ENCODE measurements at places on chromosomes 12 and 14. TPM values are rescaled to one million over a fixed set of nuclear protein-coding genes. Genes with fewer than 3 reads are reported as not detected.

Gene KRT7
- 3.8 TPM for total RNA-seq

Gene MAP3K9
- 0.27 TPM for total RNA-seq

Gene RD3L
- total RNA-seq: not detected

Gene CFAP251
- total RNA-seq: 1.1 TPM

Gene MMP17
- 3.8 TPM for total RNA-seq

Gene TAS2R13
- 1.3 TPM for total RNA-seq

Gene NUP37
- total RNA-seq: 15.1 TPM

Gene SERPINA5
- total RNA-seq: not detected

Gene VRTN
- total RNA-seq: under 0.01 TPM

Gene GDF3
- not detected for total RNA-seq

Gene METTL1
- 8.6 TPM for total RNA-seq

Gene SERPINA10
- not detected for total RNA-seq

Gene SCN8A
- 0.54 TPM for total RNA-seq

Gene IQSEC3
- total RNA-seq: 3.8 TPM

Gene ANKS1B
- total RNA-seq: not detected

Gene CTSG
- total RNA-seq: 7.5 TPM

Gene PPP2R5E
- 6.7 TPM for total RNA-seq

Gene TOMM20L
- total RNA-seq: 0.27 TPM

Gene KRT3
- total RNA-seq: not detected

Gene BAZ2A
- 92.1 TPM for total RNA-seq

Gene TRHDE
- total RNA-seq: under 0.01 TPM

Gene ACOT6
- total RNA-seq: not detected

Gene REP15
- total RNA-seq: 0.54 TPM

Gene E2F7
- total RNA-seq: 0.27 TPM

Gene SOX5
- total RNA-seq: 0.27 TPM

Gene TSFM
- total RNA-seq: 15.6 TPM

Gene MRPS35
- 18.9 TPM for total RNA-seq

Gene CAPZA3
- total RNA-seq: not detected

Gene EFS
- under 0.01 TPM for total RNA-seq

Gene LRTM2
- under 0.01 TPM for total RNA-seq

Gene DBX2
- not detected for total RNA-seq

Gene OAS2
- total RNA-seq: 34.7 TPM
